ENCODE measurements at places on chromosomes 7 and 10.

GRCh38 chr7:14309432-14309831 lies 320.0 kb upstream of the ETV1 start:
- no peak for DNase-seq

DNA sequence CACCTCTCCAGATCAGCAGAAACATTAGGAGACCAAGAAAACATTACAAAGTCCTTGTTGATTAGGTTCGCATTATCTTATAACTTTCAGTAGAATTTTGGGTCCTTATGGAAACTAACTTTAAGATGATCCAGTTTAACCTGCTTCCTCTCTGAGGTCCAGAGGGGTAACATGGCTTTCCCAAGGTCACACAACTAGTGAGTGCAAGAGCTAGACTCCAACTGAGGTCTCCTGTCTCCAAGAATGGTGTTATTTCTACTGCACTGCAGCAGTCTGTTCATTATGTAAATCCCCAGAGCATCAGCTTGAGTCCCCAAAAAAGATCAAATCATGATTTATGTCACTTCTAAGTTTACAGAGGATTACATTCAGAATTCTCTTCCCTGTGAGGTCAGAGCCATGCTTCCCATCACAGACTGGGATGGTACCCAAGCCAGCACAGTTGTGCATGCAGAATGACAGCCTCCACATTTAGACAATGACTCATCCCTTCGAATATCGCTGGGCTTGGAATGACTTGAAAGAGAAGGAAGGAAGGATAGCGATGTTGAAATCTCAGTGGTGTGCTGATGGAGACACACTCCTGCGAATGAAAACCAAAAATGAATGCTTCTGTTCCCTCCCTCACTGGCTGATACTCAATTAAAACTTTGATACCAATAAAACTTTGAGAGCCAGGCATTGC lies 163.1 kb upstream of the PLXNA4 start:
- DNase-seq = no peak

GRCh38 chr7:69654381-69654780 lies 56.1 kb downstream of the AUTS2 start:
- no peak for DNase-seq

- DNase-seq = no peak
These were observed 74.8 kb upstream of the GPR37 start for GRCh38 chr7:124840435-124840834.

GRCh38 chr7:47666164-47666862 lies 84.4 kb upstream of the TNS3 start:
- DNase-seq = no peak

DNA sequence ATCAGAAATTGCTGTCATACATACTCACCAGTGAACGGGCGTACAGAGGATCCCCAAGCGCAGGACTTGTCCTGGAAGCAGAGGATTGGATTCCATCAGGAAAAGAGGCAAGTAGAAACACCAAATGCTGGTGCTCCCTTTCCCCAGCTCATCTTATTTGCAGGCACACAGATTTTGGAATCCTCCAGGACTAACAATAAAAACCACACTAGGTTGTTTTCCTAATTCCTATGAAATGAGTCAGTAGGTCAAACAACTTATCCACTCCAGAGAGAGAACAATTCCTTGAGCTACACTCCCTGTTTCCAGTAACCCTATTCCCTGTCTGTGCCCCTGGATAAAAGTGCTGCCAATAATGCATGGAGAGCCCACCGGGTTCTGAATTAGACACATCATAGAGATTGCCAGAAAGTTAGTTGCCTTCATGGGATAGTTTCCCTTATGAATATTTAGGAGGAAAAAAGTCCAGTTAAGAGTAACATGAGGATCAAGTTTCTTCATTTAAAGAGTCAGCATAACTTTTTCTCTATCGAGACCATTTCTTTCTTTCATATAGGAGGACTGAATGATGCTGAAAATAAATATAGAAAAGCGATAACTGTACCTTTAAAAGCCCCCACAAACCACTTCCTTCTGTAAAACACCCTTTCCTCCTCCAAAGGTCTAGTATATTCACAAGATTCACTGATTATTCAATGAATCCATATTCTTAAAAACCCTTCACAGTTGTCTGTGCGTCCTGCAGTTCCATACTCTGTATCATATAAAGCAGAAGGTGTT lies 178.3 kb upstream of the KLF14 start:
- DNase-seq = no peak

DNA sequence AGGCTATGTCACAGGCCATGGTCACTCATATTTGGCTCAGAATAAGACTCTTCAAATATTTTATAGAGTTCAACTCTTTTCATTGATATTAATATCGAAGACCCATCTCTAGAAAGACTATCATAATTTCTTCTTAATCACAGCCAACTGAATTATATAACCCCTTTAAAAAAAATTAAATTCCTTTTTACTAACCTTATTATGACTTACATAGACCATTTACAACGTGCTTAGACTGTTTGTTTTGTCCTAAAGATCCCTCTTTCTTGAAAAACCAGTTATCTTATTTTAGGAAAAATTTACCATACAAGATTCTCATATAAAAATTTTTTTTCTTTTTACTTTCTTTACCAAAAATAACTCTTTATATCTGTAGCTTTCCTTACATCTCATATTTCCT lies 10.2 kb upstream of the TMEM254 start:
- DNase-seq = no peak

GRCh38 chr7:73599151-73599882 lies 20.9 kb upstream of the TBL2 start:
- no peak for DNase-seq

GRCh38 chr10:60739558-60739957 lies 38.7 kb upstream of the CDK1 start:
- DNase-seq = no peak

DNA sequence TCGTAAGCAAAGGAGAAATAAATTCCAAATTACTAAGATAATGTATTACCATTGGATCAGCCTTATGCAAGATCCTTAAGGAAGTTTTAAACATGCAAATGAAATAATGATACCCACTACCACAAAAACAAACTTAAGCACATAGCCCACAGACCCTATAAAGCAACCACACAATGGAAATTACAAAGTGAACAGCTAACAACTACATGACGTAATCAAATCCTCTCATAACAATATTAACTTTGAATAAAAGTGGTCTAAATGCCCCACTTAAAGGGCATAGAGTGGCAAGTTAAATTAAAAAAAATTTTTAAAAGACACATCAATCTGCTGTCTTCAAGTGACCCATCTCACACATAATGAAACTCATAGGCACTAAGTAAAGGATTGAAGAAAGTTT lies 397.3 kb upstream of the SEMA3A start:
- DNase-seq = no peak

DNA sequence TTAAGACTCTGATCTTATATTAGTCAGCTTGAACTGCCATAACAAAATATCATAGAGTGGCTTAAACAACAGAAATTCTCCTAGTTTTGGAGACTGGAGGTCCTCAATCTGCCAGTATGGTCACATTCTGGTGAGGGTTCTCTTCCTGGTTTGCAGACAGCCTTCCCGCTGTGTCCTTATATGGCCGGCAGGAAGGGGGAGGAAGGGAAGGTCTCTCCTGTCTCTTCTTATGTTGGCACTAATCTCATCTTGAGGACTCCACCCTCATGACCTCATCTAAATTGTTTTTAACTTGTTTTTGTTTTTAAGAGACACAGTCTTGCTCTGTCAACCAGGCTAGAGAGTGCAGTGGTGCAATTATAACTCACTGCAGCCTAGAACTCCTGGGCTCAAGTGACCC lies 53.1 kb downstream of the VPS41 start:
- no peak for DNase-seq

GRCh38 chr10:85679710-85680109 lies 686.9 kb downstream of the GRID1 start:
- no peak for DNase-seq

- no peak for DNase-seq
These were observed 21.8 kb upstream of the FIGNL1 start for GRCh38 chr7:50471970-50472369.

DNA sequence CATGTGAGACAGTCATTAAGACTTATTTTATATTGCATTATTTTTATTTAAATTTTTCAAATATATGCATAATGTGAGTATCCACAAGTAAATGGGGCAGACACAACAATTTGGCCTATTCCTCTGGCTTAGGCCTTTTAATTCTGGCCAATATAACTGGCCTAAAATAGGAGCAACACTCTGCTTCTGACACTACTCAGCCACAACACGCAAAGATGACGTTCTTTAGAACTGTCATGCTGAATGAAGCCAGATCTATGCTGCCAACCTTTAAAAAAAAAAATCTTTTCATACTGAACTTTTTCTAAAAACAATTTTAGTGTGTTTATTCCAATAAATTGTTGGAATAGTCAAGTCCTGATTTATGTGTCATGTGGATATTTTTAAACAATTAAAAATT lies 355.0 kb upstream of the BMPER start:
- DNase-seq = no peak

- DNase-seq = peak; percentile 1
These were observed 186.4 kb downstream of the PDE1C start for GRCh38 chr7:31883761-31884164.

DNA sequence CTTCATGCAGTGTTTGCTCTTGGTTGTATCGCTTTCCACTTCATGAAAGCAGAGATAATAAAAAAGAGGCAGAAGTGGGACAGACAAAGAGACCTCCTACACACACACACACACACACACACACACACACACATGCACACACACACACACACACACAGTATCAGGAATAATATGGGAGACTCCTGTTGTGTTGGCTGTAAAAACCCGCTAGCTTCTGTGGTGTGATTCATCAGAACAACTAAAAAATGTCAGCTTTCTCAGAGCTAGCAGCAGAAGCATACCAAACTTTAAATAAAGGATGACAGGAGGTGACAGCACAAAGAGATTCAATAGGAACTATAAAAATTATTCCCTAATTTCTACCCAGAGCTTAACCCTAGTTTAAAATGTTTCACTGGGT lies 148.2 kb upstream of the LRRTM3 start:
- no peak for DNase-seq

DNA sequence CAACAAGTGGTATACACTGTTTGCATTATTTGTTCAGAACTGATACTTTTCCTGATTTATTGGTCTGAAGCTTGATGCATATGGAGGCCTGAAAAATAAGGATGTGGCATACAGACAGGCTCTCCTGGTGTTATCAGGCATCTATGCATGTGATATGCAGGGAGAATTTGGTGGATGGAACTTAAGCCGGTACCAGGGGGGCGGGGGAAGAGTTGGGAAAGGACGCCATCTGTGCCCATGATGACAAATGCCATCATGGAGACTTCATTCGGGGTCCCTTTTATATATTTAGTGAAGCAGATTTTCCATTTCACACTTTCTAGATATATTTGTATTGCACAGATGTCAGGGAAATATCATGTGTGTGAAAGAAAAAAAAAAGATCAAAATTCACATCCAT lies 5.4 kb downstream of the HECW1 start:
- DNase-seq = no peak

DNA sequence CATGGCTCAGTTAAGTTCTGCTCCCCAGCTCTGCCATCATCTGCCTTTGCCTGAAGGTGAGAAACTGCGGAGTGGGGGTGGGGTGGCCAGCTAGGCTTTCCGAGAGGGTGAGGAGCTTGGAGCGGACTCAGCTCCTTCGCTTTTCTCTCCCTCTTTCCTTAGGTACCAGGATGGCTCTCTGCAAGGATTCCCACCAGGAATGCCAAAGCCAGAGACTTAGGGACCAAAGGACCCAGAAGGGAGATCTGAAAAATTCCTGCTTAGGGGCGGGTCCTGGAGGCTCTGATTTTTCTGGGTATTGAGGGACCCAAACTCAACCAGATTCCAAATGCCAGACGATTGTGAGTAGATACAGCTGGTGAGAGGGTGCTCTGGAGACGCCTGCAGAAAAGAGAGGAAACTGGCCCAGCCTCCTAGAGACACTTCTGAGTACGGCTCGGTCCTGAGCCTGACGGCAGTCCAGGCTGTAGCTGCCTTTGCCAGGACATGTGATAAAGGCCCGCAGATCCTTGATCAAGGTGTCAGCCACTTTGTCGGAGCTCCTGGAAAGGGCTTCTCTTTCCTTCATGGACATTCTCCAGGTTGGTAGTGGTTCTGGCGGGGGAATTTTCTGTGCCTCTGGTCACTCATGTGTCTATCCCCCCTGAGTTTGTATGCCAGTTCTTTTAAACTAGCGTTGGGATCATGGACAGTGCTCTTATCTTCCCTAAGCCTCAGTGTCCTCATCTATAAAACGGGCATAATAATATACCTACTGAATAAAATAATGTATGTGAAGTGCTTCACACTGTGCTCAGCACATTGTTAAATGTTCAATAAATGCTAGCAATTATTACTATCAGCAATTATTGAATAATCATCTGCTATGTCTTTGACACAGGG lies 42.5 kb upstream of the BTRC start:
- no peak for DNase-seq

GRCh38 chr10:132393695-132394181 lies 3.3 kb upstream of the PWWP2B start:
- DNase-seq = no peak

- peak; percentile 10 for DNase-seq
These were observed 328.2 kb downstream of the TNS3 start for GRCh38 chr7:47253650-47254080.

DNA sequence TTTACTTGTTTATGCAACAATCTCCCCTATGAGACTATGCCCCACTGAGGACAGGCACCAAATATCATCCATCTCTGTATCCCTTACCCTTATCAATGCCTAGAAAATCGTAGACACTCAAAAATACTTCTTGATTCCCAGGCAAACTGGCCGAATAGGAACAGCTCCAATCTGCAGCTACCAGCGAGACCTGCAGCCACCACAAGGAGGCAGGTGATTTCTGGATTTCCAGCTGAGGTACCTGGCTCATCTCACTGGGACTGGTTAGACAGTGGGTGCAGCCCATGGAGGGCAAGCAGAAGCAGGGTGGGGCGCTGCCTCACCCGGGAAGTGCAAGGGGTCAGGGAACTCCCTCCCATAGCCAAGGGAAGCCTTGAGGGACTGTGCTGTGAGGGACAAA lies 10.8 kb upstream of the PPP1R3C start:
- DNase-seq = no peak

DNA sequence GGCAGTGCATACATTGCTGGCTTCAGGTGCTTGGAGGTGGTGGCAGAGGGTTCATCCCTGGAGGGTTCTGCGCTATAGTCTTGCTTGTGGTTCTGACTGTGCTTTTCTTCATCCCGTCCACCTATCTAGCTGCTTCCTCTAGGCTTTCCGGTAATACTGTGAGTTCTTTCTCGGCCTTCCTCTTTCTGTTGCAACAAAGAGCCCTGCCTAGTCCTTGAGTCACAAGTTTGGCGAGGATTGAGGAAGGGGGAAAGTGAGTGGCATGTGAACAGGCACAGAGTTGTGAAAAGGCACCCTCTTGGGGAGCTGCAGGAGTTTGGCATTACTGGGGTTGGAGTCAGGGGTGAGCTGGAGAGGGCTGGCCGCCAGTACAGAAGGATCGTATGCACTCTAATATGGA lies 123.0 kb downstream of the SH2D4B start:
- DNase-seq = no peak

DNA sequence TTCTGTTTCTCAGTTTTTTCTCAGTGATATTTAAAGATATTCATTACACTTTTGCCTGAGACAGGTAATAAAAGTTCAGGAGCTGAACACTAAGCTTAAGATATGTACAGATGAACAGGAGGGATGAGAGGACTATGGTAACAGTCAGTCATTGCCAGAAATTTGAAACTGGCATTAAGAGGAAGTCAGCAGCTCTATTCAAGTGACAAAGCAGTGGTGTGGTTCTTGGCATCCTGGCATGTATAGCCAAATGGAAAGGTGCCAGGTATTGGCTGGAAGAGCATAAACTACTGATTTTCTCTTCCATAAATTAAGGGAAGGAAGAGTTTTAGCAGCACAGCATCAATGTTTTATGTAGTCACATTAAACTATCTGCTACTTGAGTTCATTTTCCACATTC lies 22.7 kb downstream of the HOXA1 start:
- DNase-seq = no peak

- no peak for DNase-seq
These were observed 103.9 kb downstream of the SKAP2 start for GRCh38 chr7:26760501-26760900.

Measured in GM19239 (cell line).